ENCODE measurements at places on chromosomes 2 and 18.

GRCh38 chr2:4291430-4291829 is 588.1 kb downstream of the DCDC2C start:
- DNase-seq = peak; percentile 54

DNA sequence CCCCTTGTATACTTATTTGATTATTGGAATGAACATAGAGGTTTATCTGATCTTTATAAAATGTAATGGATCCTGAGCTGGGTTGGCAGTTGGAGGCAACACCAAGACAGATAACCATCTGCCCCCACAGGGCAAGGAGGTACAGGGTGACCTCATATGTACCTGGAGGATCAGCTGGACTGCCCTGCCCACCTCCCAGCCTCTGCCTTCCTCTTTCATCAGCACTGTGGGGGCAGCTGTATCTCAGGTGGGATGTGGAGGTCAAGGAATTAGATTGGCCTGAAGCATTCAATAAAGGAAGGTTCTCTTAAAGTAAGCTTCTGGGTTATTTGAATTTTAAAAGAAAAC is 92.6 kb downstream of the LYPD6 start:
- DNase-seq = no peak

DNA sequence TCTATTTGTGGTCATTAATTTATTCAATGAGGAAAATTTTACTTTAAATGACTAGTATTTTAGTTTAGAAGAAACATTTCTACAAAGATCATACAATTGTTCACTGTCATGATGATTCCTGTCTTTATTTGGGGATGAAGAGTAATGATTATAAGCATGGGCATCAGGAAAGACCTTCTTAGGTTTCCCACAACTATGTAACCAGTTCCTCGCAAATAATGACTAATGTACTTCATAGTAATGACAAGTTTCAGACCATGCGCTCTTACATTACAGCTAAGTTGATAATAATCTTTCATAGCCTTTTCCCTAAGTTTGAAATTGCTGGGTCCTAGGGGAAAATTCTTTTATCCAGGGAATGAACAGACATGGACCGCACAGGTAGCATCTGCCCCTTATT is 90.5 kb downstream of the MYO5B start:
- no peak for DNase-seq

- no peak for DNase-seq
Observed at GRCh38 chr2:75424936-75425619, 135.7 kb downstream of the EVA1A start.

DNA sequence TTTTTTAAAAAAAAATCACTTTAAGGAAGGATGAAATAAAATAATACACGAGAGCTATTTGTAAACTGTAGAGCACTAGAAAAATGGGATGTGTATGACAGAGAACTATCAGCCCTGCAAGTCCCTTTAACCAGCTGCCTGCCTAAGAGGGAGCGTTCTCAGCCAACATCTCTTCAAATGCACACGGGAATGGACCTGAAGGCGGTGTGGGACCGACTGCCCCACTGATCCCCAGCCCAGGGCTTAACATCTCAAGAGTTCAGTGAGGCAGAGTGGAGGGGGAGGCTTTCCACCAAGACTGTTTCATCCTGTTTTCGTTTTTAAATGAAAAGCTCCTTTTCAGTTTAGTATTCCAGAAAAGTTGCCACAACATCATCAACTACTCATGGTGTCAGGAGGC is 2.2 kb downstream of the INPP4A start:
- no peak for DNase-seq

- DNase-seq = peak; percentile 58
Observed at GRCh38 chr18:9951022-9951859, 37.4 kb downstream of the VAPA start.

DNA sequence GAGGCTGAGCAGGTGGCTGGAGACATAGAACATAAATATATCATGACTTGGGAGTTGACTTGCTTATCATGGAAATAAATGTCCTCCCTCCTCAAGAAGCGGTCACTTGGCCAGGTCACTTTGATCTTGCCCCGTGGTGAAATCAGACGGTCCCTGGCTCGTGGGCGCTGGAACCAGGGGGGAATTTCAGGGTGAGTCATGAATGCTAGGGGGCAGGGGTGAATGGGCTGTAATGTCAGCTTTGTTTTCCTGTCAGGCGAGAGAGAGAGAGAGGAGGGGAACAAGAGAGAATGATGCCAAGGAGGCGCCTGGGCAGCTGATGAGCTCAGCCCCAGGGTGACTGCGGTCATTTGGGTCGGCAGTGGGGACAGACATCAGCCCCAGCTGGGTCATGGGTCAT is 47.7 kb downstream of the RRM2 start:
- DNase-seq = no peak

DNA sequence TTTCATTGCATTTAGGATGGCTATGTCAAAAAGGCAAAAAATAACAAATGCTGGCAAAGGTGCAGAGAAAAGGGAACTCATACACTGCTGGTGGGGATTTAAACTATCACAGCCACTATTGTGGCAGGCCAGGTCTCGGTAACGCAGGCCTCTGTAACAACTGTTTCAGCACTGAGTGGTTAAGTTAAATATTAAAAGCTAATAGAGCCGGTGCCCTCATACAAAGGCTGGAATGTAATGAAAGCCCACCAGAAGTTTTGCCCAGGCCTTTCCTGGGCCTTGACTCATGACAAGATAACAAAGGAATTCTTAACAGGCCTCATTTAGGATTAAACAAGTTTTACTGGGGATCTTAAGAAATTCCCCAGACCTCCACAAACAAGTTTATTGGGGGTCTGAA is 10.7 kb downstream of the MERTK start:
- DNase-seq = no peak

GRCh38 chr2:42895134-42895790 is 102.9 kb upstream of the HAAO start:
- DNase-seq = no peak

DNA sequence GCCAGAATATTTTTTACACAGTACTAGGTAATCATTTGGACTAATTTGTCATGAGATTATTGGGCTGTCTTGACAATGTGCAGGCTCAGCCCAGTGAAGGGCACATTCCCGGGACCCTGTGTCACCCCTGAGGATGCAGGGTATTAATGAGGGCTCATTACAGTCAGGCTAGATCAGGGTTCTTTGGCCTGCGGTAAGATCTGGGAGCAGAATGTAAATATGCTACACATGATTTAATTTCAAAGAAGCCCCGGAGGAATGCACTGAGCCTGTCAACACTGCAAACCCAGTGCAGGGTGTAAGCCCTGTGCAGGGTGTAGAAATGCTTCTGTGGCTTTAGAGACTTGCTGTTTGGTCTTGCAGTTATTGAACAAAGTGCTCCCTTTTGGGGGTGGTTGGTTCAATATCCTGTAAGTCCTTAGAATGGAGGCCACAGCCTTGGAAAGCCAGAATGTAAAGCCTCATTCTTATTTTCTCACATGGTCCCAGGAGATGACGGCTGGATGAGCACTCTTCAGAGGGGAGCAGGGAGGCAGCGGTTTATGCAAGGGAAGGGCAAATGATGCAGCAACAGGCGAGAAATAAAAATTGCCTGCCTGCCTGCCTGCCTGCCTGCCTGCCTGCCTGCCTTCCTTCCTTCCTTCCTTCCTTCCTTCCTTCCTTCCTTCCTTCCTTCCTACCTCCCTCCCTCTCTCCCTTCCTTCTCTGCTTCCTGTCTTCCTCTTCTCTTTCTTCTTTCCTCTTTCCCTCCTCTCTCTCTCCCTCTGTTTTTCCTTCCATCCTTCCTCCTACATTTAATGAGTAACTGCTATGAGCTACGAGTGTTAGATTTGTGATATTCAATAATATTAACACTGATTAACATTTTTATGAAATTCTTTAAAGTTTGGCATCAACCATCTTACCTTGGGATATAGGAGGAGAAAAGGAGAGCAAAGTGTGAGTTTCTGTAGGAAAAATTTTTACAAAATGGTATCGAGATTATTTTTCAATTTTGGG is 148.8 kb downstream of the VAPA start:
- DNase-seq = no peak

- DNase-seq = no peak
Observed at GRCh38 chr2:198807131-198807530, 650.6 kb downstream of the SATB2 start.

DNA sequence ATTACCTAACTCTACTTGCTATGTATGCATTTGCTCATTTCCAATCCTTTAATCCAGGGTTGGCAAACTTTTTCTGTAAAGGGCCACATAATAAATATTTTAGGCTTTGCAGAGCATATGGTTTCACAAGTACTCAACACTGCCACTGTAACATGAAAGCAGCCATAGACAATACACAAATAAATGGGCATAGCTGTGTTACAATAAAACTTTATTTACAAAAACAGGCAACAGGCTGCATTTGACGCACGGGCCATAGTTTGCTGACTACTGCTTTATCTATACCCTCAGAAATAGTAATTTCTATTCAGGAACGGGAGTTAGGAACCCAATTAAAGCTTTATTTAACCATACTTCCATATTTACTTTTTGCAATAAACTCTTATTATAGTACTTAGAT is 138.7 kb downstream of the DHRS9 start:
- no peak for DNase-seq

DNA sequence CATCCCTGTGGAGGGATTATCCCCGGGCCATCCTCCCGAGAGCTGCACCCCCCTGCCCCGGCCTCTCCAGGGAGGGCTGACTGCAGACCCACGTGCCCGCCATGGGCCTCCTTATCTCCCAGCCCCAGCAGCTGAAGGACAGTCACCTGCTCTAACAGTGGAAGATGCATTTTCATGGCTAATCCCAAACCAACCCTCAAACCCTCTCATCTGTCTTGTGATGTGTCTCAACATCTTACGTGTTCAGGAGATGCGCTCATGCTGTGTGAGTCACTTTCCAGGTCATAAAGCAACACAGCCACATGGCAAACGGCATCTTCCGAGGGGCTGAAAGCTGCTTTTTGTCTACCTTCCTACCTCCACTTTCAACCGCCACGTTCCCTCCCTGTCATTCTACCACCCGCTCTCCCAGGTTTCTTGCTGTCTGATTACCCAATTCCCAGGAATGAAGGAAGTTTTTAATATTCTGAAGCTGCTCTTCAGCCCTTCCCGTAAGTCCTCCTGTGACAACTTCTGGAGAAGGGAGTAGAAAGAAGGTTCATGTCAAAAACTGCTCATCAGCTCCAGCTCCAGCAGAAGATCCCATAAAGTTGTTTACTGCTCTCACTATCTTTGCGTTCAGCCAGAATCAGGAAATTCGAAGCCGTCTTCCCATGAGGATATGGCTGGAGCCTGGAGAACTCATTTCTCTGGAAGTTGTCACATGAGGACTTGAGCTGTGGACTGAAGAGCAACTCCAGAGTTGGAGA is 54.5 kb downstream of the MBP start:
- no peak for DNase-seq

- DNase-seq = no peak
Observed at GRCh38 chr2:72143441-72144273, 4.0 kb downstream of the CYP26B1 start.

DNA sequence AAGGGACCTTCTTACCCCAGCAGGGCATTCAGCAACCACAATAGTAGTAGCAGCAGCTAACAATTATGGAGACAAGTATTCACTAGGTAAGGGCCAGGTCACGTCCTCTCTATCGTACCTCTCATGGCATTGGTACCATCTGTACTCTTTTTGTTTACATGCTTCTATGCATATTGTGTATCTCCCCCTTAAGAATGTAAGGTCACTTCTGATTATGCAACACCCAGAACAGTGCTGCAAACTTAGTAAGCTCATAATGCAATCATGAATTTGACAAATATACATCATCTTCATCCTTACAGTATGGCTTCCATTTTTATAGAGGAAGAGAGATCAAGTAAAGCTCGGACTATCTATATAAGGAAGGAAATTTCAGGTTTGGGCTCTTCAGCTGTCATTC is 46.1 kb downstream of the SPRED2 start:
- no peak for DNase-seq

DNA sequence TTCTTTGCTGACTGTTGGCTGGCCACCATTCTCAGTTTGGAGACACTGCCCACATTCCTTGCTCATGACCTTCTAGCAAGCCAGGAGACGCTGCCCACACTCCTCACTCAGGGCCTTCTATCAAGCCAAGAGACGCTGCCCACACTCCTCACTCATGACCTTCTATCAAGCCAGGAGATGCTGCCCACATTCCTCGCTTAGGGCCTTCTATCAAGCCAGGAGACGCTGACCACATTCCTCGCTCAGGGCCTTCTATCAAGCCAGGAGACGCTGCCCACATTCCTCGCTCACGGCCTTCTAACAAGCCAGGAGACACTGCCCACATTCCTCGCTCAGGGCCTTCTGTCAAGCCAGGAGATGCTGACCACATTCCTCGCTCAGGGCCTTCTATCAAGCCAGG is 131.3 kb upstream of the CBLN2 start:
- DNase-seq = no peak

GRCh38 chr2:160411167-160411566 is 82.4 kb downstream of the RBMS1 start:
- peak; percentile 15 for DNase-seq

- DNase-seq = no peak
Observed at GRCh38 chr2:193219413-193219812, 1024.7 kb upstream of the TMEFF2 start.

DNA sequence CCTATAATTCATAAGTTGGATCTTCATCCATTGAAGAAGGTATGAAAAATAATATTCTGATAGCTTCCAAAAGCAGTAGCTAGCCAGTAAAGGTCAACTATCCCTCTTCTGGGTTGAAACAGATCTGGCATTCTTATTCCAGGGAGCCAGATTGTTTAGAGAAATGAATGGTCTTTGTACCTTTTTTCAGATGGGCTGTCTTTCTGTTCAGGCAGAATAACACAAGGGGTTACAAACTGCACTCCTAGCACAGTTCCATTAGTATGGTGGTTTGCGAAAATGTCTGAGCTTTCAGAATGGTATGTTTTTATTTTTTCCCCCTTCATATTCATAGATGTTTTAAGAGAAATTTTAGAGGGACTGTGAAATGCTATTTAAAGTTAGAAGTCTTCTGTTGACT is 47.5 kb upstream of the TMEM178A start:
- DNase-seq = no peak

GRCh38 chr2:42906557-42907411 is 114.4 kb upstream of the HAAO start:
- DNase-seq = no peak

DNA sequence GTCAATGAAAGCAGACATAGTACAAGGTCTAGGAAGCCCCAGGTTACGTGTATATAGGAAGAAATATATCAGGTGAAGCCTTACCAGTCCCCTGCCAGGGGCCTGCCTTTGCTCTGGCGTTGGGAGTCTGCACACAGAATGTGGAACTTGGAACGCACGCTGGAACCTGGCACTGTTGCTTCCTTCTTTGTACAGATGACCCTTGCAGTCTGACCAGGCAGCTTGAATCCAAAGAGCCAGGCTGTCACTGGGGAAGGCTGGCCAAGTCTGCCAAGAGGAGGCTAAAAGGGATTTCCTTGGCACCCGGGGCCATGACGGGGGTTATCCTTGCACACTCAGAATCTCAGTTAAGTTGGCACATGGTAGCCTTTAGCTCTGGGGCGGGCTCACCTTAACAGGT is 39.5 kb downstream of the TMEM247 start:
- no peak for DNase-seq

DNA sequence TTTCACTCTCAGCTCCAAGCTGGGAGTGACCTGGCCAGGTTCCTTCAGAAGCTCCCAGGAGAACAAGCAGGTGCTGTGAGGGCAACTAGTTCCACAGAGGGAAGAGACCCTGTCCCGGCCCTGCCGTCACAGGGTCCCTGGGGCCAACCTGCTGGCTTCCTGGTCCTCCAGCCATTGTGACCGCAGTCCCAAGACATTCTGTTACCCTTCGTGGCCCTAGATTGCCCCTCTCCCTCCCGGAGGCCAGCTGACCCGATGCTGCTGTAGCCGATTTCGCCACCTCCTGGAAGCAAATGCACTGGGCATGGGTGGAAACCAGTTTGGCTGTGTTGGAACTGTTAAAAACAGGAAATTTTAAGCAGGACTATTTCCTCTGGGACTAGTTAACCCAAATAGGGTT is 55.4 kb downstream of the EPAS1 start:
- DNase-seq = no peak

Data from Kasumi-1 (cell line).